Breast epithelium (tissue), 4 donors: ENCODE measurements at places on chromosomes 2 and 18.

GRCh38 chr2:1791685-1792435 lies 47.5 kb upstream of the PXDN start:
- H3K27ac ChIP-seq, result no peak overlapping the region
- no peaks in the 10 kb centered on the region for H3K36me3 ChIP-seq
- DNase-seq, result no peak
- peaks cover 11% of the 10 kb centered on the region for H3K27me3 ChIP-seq

GRCh38 chr2:184141866-184142265 lies 456.5 kb upstream of the ZNF804A start:
- no peak overlapping the region for H3K4me3 ChIP-seq
- no peaks in the 10 kb centered on the region for H3K4me1 ChIP-seq

- no peak overlapping the region for H3K4me3 ChIP-seq
- H3K4me1 ChIP-seq, result no peaks in the 10 kb centered on the region
- no peak for DNase-seq
- no peaks in the 10 kb centered on the region for H3K36me3 ChIP-seq
- H3K27ac ChIP-seq, result no peak overlapping the region
Observed at GRCh38 chr2:98693477-98693876, 37.5 kb downstream of the MGAT4A start.

- no peaks in the 10 kb centered on the region for H3K27me3 ChIP-seq
- no peaks in the 10 kb centered on the region for H3K36me3 ChIP-seq
- H3K4me3 ChIP-seq, result no peak overlapping the region
Observed at GRCh38 chr2:239257511-239257937, 143.3 kb downstream of the HDAC4 start.

GRCh38 chr18:8354304-8354703 lies 254.9 kb upstream of the RAB12 start:
- no peak overlapping the region for H3K4me3 ChIP-seq
- no peak for DNase-seq
- no peak overlapping the region for H3K27ac ChIP-seq
- no peaks in the 10 kb centered on the region for H3K27me3 ChIP-seq

GRCh38 chr2:46540496-46541331 lies 61.3 kb downstream of the TMEM247 start:
- no peak overlapping the region for H3K4me3 ChIP-seq
- no peaks in the 10 kb centered on the region for H3K36me3 ChIP-seq
- no peaks in the 10 kb centered on the region for H3K27me3 ChIP-seq
- no peak for DNase-seq
- no peaks in the 10 kb centered on the region for H3K4me1 ChIP-seq
- H3K27ac ChIP-seq, result peak overlapping the region; percentile 99

DNA sequence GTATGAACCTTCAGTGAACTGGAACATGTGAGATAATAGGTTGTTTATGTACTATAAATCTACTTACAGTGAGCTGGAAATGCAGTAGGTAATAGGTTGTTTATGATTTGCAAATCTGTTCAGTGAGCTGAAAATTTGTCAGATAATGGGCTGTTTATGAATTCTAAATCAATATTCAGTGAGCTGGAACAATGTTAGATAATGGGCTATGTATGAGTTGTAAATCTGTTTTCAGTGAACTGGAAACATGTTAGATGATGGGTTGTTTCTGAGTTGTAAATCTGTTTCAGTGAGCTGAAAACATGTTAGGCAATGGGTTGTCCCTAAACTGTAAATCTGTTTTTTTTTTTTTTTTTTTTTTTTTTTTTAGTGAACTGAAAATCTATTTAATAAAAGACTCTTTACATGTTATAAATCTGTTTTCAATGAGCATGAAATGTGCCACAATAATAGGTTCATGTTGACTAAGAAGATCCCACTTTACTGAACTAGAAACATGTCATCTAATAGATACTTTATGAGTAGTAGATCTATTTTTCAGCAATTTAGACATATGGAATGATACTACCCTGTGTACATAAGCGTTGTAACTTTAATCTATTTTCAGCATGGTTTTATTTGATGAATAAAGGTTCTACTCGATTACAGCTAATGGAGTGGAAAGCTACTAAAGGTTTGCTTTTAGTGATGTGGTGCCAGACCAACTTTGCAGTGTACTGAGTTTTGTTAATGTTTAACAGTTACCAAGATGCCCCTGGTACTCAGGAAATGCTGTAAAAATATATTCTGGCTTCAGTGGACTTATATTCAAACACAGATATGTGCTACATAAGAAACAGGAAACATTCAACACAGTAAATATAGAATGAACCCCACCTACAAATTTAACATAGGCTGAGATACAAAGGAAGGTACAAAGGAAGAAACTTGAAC lies 1471.8 kb downstream of the LRP1B start:
- no peaks in the 10 kb centered on the region for H3K36me3 ChIP-seq
- DNase-seq, result no peak
- no peak overlapping the region for H3K27ac ChIP-seq
- no peaks in the 10 kb centered on the region for H3K27me3 ChIP-seq
- no peaks in the 10 kb centered on the region for H3K4me1 ChIP-seq

GRCh38 chr18:47163241-47163640 lies 12.9 kb downstream of the IER3IP1 start:
- DNase-seq, result no peak
- H3K4me3 ChIP-seq, result no peak overlapping the region
- H3K27me3 ChIP-seq, result no peaks in the 10 kb centered on the region
- H3K27ac ChIP-seq, result no peak overlapping the region
- no peaks in the 10 kb centered on the region for H3K4me1 ChIP-seq
- no peaks in the 10 kb centered on the region for H3K36me3 ChIP-seq

DNA sequence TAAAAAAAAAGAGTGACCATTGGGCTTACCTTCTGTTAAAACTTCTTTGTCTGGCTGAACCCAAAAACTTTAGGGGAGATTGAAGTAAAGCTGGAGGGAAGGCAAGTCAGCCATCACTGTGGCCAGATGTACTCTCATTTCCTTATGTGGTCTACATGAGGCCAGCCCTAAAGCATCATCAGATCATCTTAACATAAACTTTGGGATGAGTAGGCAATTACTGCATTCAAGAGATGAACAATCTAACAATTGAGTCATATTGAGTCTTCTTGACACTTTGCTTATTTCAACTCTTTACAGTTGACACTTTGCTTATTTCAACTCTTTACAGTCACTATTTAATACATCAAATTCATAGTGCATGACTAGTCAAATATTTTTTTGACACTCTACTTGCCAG lies 155.6 kb downstream of the QPCT start:
- no peaks in the 10 kb centered on the region for H3K36me3 ChIP-seq
- no peak overlapping the region for H3K4me3 ChIP-seq
- no peaks in the 10 kb centered on the region for H3K4me1 ChIP-seq

DNA sequence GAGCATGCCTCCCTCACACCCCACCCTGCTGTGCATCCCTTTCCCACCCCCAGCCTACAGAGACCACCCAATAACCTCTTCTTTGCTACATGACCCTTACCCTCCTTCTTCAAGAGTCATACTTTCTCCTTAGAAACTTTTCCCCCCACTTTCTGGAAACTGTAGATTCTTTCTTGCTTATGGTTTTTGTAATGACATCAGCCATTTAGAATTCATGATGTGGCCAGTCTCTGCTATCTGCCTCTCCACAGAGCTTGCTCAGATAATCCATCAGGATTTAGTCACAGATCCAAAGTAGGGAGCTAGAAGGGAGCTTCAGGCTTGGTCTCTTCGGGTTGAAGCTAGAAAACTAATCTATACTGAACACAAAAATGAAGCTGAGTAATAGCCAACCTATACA lies 36.5 kb downstream of the GALM start:
- no peak for DNase-seq
- H3K27ac ChIP-seq, result no peak overlapping the region
- no peaks in the 10 kb centered on the region for H3K4me1 ChIP-seq
- H3K4me3 ChIP-seq, result no peak overlapping the region

DNA sequence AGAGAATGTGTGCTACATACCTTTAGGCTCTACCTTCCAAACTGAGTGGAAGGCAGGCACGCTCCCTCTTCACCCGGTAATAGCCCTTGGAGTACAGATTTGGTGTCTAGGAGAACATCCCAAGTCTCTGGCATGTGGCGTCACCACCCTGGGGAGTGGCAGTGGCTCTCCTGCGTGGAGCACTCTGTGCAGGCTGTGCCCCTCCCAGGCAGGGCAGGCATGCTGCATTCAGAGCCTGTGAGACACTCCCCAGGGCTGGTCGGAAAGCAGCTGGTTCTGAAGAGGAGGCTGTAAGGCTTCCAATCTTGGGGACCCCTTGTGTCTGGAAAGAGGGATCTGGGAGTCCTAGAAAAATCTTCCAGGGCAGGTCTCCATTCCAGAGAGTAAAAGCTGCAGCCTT lies 193.3 kb downstream of the ANKRD30B start:
- no peak for DNase-seq
- no peaks in the 10 kb centered on the region for H3K27me3 ChIP-seq
- H3K4me3 ChIP-seq, result no peak overlapping the region
- no peaks in the 10 kb centered on the region for H3K4me1 ChIP-seq
- no peaks in the 10 kb centered on the region for H3K36me3 ChIP-seq
- no peak overlapping the region for H3K27ac ChIP-seq

DNA sequence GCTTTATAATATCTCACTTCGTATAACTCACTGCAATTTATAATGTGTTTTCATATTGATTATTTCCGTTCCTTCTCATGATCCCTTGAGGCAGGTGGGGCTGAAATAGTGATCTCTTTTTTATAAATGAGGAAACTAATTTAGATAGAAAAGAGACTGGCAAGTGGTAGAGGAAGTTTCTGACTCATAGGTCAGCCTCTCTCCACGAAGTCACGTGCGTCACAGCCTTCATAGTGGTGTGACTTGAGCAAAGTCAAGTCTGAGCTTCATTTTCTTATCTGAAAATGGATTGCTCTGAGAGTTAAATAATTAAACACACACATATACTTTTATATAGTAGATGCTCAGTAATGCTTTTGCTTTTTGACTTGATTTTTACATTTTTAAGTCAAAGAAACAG lies 19.9 kb downstream of the ABCG5 start:
- no peak for DNase-seq
- H3K27me3 ChIP-seq, result no peaks in the 10 kb centered on the region
- H3K4me3 ChIP-seq, result no peak overlapping the region
- H3K4me1 ChIP-seq, result no peaks in the 10 kb centered on the region

GRCh38 chr18:48688961-48689360 lies 150.1 kb downstream of the CTIF start:
- no peaks in the 10 kb centered on the region for H3K4me1 ChIP-seq
- H3K27ac ChIP-seq, result no peak overlapping the region
- no peaks in the 10 kb centered on the region for H3K27me3 ChIP-seq
- no peak overlapping the region for H3K4me3 ChIP-seq

GRCh38 chr2:230749111-230749510 lies 36.5 kb downstream of the CAB39 start:
- no peak overlapping the region for H3K4me3 ChIP-seq
- H3K27ac ChIP-seq, result no peak overlapping the region
- H3K4me1 ChIP-seq, result no peaks in the 10 kb centered on the region
- H3K36me3 ChIP-seq, result no peaks in the 10 kb centered on the region
